NB4 (cell line): ENCODE measurements at places on chromosomes 2 and 18.

DNA sequence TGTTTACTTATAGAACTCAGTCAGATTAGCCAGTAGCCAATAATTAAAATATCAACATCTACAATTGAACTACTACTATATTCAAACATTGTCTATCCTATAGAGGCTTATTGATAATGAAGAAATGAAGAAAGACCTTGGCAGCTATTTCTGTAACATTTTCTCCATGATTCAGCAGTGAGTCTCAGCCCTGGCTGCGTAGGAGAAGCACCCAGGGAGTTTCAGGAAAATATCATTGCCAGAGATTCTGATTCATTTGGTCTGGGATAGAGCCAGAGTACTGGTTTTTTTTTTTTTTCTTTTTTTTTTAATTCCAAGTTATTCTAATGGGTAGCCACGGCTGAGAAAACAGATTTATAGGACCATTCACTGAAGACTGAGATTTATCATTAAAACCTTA is 404.8 kb downstream of the TXNL1 start:
- no peak for DNase-seq

GRCh38 chr2:9170458-9171130 is 36.0 kb upstream of the ASAP2 start:
- peak; percentile 88 for DNase-seq

- no peak for DNase-seq
Measured at GRCh38 chr2:153320879-153321278, 157.7 kb downstream of the RPRM start.

DNA sequence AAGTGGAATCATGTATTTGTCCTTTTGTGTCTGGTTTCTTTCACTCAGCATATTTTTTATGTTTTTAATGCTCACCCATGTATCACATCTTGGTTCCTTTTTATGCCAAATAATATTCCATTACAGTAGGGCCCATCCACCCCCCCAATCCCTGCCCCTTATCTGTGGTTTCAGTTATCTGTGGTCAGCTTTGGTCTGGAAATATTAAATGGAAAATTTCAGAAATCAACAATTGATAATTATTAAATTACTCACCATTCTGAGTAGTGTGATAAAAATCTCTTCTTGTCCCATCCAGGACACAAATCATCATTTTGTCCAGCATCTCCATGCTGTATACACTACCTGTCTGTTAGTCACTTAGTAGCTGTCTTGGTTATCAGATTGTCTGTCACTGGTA is 66.7 kb downstream of the BIRC6 start:
- DNase-seq: no peak

- DNase-seq: no peak
Measured at GRCh38 chr2:150876251-150876950, 385.3 kb downstream of the RBM43 start.

DNA sequence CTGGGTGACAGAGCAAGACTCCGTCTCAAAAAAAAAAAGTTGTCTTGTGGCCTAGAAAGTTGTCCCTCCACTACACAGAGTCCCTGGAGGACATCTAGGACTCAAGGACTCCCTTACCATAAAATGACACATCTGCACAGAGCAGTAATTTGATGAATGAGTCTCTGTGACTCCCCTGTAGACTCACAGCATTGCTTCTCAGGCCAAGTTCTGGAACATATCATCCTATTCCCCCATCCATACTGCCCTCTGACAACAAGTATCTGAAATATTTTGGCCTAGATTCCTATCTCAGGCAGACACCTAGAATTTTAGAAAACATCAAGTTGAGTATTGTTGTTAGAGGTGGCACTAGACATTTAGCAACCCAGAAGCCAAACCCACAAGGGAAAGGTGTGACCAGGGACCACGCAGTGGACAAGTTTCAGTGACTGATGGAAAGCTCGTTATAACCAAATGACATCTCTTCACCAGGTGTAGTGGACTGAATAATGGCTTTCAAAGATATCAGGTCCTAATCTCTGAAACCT is 97.9 kb upstream of the ATP8B1 start:
- no peak for DNase-seq

DNA sequence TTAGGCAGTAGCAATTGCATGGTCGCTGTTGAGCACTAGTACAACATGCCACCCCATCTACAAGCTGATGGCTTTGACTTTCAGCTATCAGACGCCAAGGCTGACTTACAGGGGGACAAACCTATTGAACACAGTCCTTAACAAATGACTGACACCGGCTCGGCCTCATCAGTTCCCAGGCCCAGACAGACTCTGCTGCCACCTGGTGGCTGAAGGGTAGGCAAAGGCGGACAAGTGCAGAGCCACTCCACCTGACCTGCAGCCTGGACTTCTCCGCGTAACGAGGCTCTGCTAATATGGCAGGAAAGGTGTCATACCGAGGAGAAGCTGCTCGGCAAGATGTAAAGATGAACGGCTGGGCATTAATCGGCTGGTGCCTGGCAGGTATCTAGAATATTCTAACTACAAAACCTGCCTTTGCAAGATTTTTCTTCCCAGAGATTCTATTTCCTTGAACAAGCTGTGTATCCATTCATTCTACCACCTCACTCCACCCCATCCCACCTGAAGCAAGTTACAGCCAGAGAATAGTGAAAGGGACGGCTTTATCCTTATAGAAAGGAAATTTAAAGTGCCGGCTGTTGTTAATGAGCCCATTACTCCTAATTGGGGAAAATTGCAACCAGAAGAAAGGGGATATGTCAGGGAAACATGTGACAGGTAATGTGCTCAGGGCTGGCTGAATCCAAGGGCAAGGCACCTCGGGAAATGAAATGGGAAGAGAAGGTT is 67.4 kb downstream of the STEAP3 start:
- peak; percentile 74 for DNase-seq

GRCh38 chr2:205566606-205567168 is 115.6 kb upstream of the NRP2 start:
- no peak for DNase-seq

- DNase-seq: peak; percentile 45
Measured at GRCh38 chr2:232781765-232782164, 5.4 kb upstream of the KCNJ13 start.

- DNase-seq: no peak
Measured at GRCh38 chr18:23936381-23936958, 78.1 kb upstream of the TTC39C start.

- no peak for DNase-seq
Measured at GRCh38 chr2:230904856-230905447, 20.1 kb downstream of the GPR55 start.

- DNase-seq: peak; percentile 50
Measured at GRCh38 chr2:147844697-147845410, at the start of gene ACVR2A. TSS of gene ACVR2A (plus strand) at chr2:147845029. CDS start at chr2:147845153, 124 bp downstream.

DNA sequence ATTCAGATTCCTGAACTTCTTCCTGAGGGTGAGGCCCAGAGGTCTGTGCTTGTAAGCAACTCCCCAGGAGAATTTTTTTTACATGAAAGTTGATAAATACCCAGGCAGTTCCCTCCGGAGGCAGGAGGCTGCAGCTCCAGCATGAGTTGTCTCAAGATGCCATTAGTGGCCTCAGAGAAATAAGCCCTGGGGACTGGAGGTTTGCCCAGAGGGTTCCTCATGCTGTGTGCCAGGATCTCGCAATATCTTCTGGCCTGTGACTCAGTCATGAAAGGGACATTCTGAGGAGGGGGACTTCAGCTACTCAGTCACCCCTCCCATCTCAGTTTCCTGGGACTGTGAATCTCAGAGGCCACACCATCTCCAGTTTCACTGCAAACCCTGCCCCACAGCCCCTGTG is 49.9 kb downstream of the LYPD1 start:
- DNase-seq: peak; percentile 81

DNA sequence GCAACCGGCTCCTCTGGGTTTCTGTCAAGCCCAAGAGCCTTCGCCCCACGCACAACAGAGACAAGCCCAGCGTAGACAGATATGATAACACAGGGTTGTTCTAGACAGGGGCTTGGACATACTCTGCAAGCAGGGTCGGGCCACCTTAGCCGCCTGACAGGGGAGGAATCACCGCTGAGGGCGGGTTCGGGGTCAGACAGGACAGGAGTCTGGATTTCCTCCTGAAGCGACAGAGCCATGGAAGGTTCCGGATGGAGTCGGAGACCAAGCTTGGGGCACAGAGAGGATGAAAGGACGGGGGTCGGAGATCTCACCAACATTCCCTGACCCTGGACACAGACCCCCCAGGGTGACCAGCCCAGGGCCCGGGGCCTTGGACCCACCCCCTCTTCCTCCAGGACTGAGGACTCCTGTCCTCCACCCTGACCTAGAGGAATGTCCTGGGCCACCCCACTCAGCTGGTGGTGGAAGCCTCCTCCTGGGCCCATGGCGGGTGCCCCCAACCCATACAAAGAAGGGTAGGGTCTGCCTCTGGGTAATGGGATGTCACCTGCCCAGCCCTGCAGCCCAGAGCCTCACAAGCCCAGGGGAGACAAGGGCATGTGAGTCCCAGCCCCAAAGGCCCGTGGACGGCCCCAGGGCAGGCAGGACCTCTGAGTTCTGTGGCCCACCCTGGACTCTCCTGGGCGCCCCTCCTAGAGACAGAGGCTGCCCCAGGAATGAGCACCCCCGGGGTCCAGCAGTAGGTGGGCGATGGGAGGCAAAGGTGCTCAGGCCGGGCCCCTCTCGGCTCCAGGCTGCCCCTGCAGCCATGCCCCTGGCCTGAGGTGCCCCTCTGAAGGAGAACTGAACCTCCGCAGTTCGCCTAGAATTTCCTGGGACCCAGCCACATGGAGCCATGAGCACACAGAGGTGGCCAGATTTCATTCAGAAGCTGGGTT is 44.1 kb upstream of the GPC1 start:
- no peak for DNase-seq

GRCh38 chr2:223297788-223298187 is 245.8 kb downstream of the KCNE4 start:
- no peak for DNase-seq

- DNase-seq: peak; percentile 9
Measured at GRCh38 chr2:75199428-75200011, at the start of gene TACR1. TSS of gene TACR1 (minus strand) at chr2:75199520. CDS start at chr2:75198934, 586 bp downstream.

GRCh38 chr18:79942211-79942610 is 9.2 kb downstream of the SLC66A2 start:
- no peak for DNase-seq

DNA sequence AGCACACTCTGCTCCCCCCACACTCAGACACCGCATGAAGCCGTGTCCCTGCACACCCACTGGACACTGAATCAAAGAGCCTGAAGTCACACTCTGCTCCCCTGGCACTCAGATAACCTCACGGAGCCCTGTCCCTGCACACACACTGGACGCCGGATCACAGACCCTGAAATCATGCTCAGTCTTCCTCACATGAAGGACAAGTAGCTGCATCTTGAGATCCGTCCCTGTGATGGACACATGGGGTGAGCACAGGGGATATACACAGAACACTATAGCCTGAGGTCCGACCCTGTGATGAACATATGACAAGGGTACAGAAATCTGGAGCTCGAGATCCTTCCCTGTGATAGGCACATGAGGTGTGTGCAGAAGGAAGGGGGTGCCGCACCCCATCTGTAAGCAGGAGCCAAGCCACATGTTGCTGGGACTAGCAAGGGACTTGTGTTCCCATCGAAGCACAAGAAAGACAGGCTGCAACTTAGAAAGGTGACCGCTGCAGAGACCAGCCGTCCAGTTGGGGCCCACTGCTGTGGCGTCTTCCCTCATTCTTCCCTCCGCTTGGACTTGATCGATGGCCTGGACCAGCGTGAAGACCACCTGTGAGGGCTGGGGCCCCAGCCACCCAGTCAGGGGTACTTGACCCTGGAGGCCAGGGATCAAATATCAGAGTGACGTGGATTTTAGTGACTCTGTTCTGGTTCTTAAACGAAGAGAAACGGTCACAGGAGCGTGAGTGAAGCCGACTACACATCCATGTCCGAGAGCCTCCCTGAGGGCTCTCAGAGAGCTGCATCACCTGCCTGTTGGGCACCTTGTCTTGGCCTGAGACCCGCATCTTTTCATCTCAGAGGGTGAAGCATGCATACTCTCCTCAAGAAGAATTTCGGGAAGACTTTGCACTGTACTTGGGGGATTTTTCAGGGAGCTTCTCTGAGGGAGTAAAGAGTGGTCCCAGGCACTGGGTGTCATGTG is 391.7 kb upstream of the SALL3 start:
- DNase-seq: no peak

DNA sequence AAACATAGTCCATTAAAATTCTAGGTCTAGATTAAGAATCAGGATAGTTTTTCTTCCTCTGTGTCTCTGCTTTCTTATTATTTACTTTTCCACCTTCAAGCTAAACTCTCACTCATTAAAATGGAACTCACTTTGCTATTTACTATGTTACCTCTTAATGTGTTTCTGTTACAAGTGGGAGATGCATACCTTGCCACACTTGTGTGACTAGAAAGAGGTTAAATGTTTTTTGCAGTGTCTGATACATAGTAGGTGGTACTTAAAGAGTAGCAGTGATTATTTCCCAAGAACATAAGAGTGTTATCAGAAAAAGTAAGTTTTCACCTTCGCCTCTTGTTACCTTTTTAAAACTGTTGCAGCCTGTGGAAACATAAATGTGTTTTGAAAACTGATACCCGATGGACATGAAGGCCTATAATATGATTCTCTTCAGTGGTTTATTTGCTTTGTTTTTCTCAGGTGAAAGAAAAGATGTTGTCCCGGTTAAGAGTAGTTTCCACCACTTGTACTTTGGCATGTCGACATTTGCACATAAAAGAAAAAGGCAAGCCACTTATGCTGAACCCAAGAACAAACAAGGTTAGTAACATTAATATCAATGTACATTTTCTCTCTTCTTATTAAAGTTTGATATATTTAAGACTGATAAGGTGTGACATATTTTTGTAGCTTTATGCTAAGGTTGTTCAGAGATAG is 16.6 kb downstream of the ME2 start:
- no peak for DNase-seq

- DNase-seq: no peak
Measured at GRCh38 chr2:103464831-103465230, 703.0 kb downstream of the TMEM182 start.

- no peak for DNase-seq
Measured at GRCh38 chr18:57915865-57916582, 112.9 kb upstream of the ATP8B1 start.

- no peak for DNase-seq
Measured at GRCh38 chr2:97354576-97354975, 235.1 kb downstream of the ANKRD36B start.

- no peak for DNase-seq
Measured at GRCh38 chr2:4357121-4357520, 653.7 kb downstream of the DCDC2C start.

- no peak for DNase-seq
Measured at GRCh38 chr18:9834551-9834950, 51.2 kb upstream of the TXNDC2 start.
